ENCODE measurements at places on chromosomes 7 and 10.
A peak's percentile ranks its signal among the peaks of the same experiment; 100 is the strongest.

DNA sequence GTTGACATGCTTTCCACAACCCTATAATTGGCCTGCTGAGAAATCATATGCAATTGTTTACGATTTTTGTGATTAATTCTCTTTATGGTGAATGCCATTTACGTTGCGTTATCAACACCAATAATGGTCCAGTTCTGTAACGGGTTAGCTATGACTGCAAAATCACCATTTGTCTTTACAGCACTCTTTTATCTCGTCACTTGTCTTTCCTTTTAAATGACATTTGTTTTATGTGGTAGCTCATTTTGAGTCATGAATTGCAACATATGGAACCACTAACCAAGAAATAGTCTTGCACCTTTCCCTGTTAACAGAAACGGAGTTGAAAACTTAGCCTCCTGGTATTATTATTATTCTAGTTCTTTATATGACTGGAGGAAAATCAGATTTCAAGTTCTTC lies 3.1 kb upstream of the KIAA1217 start:
- no peak for DNase-seq

DNA sequence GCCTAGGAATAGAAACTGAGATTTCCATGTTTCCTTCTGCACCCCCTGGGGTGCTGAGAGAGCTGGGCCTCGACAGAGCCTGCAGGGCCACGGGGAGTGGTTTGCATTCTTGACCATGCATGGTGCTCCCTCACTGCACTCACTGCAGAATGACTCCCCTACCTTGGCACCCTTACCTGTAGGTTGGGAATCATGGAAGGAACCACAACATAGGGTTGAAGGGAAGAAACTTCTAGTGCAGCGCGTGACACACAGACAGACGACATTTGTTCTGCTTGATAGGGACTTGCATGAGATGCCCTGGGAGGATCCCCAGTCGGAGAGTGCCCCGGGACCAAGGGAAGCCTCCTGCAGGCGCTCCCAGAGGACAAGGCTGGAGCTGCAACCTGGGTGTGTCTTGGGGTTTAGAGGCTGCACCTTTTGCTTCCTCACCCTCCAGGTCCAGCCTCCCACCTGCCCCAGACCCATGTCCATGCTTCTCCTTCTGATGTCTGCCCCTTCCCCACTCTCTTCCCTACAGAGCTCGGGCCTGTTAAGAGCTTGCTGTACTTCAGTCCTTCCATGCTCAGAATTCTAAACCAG lies 245.2 kb downstream of the ABCA13 start:
- no peak for DNase-seq

DNA sequence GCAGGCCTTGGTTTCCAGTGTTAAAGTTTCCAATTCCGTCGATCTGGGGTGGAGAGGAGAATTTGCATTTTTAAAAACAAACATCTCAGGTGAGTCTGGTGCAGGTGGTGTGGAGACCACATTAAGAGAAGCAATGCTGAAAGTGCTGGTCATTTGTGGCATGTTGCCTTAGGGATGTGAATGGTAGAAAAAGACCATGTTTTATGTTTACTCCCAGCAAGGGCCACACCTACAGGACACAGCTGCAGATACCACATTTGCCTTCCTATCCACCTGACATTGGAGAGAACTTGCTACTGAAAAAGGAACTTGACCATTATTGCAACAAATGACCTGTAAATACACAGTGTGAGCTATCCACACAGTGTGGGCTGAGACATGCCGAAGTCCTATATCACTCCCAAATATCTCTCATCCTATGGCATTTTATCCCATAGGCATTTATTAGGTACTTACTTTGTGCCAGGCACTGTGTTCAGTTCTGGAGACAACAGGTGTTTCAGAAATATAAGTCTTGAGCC lies 183.1 kb downstream of the NRP1 start:
- no peak for DNase-seq

DNA sequence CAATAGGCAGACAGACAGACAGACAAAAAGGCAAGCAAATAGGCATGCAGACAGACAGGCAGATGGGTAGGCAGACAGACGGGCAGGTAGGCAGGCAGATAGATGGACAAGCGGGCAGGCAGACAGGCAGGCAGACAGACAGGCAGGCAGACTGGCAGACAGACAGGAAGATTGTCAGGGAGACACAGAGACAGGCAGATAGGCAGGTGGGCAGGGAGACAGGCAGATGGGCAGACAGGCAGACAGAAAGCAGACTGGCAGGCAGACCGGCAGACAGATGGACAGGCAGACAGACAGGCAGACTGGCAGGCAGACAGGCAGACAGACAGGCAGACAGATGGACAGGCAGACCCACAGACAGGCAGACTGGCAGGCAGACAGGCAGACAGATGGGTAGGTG lies 70.3 kb upstream of the MYL10 start:
- no peak for DNase-seq

DNA sequence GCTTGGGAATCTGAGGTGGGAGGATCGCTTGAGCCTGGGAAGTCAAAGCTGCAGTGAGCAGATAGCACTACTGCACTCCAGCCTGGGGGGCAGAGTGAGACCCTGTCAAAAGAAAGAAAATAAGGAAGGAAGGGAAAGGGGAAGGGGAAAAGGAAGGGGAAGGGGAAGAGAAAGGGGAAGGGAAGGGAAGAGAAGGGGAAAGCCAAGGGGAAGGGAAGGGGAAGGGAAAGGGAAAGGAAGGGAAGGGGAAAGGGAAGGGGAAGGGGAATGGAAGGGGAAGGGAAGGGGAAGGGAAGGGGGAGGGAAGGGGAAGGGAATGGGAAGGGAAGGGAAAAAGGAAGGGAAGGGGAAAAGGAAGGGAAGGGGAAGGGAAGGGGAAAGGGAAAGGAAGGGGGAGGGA lies 41.5 kb downstream of the ARHGAP19 start:
- DNase-seq = no peak

GRCh38 chr10:114308531-114309363 lies 69.7 kb downstream of the VWA2 start:
- DNase-seq = no peak

DNA sequence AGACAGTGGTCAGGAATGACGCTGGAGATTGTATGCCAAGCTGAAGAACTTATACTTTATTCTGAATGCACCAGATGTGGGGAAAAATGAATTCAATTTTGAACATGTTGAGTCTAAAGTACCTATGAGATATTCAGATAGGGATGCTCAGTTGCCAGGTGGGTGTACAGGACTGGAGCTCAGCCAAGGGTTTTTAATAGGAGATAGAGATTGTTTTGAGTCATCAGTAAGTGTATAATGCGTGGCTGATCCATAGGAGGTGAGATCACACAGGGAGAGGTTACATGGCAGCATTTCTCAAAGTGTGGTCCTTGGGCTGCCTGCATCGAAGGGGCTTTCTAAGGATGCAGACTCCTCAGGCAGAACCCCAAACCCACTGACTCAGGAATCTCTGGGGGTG lies 6.8 kb upstream of the HIPK2 start:
- no peak for DNase-seq

DNA sequence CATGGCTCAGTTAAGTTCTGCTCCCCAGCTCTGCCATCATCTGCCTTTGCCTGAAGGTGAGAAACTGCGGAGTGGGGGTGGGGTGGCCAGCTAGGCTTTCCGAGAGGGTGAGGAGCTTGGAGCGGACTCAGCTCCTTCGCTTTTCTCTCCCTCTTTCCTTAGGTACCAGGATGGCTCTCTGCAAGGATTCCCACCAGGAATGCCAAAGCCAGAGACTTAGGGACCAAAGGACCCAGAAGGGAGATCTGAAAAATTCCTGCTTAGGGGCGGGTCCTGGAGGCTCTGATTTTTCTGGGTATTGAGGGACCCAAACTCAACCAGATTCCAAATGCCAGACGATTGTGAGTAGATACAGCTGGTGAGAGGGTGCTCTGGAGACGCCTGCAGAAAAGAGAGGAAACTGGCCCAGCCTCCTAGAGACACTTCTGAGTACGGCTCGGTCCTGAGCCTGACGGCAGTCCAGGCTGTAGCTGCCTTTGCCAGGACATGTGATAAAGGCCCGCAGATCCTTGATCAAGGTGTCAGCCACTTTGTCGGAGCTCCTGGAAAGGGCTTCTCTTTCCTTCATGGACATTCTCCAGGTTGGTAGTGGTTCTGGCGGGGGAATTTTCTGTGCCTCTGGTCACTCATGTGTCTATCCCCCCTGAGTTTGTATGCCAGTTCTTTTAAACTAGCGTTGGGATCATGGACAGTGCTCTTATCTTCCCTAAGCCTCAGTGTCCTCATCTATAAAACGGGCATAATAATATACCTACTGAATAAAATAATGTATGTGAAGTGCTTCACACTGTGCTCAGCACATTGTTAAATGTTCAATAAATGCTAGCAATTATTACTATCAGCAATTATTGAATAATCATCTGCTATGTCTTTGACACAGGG lies 42.5 kb upstream of the BTRC start:
- DNase-seq = peak; percentile 36

DNA sequence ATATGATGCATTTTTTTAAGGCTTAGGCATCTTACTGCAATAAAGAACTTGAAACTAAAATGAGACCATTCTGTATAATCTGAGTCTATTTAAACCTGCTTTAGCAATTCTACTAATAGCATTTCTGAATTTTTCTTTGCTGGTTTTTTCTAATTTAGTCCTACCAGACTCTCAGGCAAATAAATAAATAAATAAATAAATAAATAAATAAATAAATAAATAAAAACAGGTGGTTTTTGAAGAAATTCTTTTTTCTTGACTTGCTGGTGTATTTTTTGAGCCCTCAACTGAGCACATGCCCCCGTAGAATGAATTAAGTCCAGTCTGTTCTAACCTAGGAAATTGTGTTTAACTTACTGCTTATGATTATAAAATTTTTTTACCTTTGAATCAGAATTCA lies 134.7 kb upstream of the FOXP2 start:
- no peak for DNase-seq

DNA sequence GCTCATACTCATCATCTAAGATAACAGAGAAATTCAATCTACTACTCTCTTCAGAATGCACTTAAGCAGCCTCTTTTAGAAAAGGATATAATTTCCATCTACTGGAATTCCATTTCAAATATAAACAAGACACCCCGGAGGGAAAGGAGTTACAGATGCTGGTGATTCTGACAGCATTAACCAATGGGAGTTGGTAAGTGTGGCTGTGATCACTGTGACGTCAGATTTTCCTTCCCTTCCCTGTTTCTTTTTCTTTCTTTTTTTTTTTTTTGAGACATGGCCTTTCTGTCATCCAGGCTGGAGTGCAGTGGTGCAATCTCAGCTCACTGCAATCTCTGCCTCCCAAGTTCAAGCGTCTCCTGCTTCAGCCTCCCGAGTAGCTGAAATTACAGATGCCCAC lies 106.6 kb downstream of the ACTR3B start:
- no peak for DNase-seq

GRCh38 chr7:135886345-135887132 lies 90.6 kb downstream of the MTPN start:
- DNase-seq = no peak

Measured in NCI-H2227 treated with DMSO at 0.1 percent for 48 hours (cell line).